NCI-H1105 (cell line): ENCODE measurements at places on chromosomes 7 and 10.

DNA sequence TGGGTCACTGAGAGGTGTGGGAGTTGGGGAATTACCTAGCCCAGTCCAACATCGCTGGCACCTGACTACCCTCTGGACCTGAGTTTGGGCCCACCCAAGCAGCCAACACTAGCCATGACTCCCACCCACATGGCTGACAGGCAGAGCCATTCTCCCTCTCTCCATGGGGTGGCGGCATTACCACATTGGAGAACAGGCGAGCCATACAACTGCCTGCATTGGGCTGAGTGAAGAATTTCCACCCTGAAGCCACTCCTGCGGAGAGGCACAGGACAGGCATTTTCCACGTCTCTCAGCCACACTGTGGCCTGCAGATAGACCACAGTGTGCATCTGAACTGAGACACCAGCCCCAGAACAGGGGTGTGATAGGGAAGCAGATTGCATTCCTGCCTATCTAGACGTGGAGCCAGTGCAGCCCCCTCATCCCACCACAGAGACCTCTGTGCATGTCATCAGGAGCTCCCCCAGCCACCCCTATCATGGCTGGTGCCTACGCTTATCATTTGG lies 58.2 kb upstream of the ANTXRL start:
- no peak for DNase-seq

DNA sequence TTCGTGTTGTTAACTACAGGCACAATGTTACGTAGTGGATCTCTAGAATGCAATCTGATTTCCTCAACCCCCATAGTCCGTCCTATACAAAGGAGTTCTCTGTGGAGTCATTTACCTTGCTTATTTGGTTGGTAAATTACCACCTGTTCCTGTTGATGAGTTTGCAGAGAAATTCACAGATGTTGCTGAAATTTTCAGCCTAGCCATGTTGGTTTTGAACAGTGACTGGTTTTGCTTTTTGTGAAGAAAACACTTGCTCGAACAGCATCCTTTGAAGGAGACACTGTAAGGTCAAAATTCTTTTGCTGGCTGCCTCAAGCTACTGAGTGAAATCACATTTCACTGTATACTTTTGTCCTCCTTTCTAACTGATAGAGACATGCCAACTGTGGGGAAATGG lies 15.4 kb upstream of the PRKCQ start:
- no peak for DNase-seq

DNA sequence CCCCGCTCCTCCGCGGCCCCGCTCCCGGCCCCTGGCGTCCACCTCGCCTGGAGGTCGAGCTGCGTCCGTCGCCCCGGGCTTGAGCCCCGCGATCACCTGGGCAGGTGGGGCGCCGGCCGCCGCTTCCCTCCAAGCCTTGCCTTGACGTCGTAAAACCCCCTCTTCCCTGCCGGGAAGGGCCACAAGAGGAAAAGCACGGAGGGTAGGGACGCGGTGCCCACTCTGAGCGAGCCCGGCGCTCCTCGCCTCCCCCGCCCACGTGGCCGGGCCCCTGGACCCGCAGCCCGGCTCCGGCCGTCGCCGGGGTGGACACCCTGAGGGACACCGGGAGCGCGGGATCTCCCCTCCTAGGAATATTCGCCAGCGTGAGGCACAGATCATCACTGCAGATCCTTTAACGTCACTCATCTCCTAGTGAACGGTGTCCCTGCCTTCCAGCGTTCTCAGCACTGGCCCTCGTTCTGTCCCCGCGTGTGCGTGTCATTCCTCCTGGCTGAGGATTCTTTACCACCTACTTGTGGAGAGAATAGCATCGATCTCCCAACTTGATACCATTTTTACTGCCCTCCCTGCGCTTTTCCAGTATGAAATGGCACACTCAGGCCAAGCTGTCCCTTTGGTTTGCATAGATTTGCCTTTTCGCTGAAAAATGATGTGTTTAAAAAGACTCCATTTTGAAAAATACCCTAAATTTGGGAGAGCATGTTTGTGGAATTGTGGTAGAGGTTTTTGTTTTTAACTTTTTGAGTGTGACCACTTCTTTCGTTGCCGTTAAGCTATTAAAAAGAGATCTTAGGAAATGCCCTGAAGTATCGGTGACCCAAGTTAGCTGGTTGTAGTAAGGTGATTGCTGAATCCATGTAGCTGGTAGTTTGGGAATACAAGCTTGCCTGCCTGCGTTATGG lies 649 bp downstream of the ACTR3B start:
- no peak for DNase-seq

GRCh38 chr7:39527951-39528350 lies 38.3 kb upstream of the YAE1 start:
- DNase-seq, result no peak

DNA sequence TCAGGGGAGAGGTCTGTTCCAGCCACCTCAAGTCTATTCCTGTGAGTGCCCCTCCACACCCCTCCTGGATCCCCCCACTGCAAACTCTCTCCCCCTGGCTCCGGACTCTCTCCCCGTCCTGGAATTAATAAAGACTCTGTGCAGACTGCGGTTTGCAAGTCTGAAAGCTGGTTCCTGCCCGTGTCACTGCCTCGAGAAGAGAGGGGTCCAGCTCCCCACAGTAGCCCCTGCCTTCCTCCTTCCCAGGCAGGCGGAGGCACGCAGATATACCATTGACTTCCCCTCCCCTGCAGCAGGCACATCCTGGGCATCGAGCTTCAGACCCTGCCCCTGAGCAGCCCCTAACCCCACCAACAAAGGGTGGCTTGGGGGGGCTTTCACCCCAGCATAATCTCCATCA lies 2.2 kb upstream of the ELN start:
- no peak for DNase-seq

GRCh38 chr10:44931621-44932516 lies 20.7 kb downstream of the TMEM72 start:
- DNase-seq, result no peak

- DNase-seq, result no peak
Measured at GRCh38 chr10:86556532-86556931, 34.9 kb upstream of the WAPL start.

- DNase-seq, result no peak
Measured at GRCh38 chr7:158863611-158864506, 7.5 kb downstream of the DYNC2I1 start.

DNA sequence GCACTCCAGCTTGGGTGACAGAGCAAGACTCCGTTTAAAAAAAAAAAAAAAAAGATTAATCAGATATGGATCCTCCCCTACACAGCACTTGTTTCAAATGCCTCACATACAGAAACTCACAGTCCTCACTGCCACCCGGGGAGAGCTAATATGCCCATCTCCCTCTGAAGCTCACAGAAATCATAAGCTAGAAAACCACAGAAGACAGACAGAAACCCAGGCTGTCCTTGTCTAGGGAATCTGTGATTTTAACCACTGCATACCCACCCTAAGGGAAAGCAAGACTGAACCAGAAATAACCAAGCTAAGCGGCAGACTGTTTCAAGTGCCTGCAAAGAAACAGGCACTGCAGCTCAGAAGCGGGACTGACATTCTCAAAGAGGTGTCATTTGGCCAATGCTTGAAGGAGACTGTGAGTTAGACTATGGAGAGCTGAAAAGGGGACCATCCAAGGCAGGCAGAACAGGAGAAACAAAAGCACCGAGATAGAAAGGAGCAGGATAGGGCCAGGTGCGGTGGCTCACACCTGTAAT lies 37.6 kb downstream of the SLC37A3 start:
- no peak for DNase-seq

DNA sequence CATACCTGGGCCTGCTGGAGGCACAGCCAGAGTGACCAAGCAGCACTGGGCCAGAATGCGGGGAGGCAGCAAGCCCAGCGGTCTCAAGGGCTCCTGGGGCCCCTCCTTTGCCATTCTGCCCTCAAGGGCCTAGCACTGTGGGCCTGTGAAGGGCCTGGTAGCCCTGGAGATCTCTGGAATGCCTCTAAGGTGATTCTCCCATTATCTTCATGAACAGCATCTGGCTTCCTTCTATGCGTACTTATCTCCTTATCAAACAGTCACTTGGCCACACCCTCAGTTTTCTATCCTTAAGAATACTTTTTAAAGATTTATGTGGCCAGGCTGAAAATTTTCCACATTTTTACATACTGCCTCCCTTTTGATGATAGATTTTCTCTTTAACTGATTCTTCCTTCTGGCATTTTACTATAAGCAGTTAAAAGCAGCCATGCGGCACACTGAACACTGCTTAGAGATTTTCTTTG lies 67.5 kb upstream of the CCNY start:
- DNase-seq, result no peak

DNA sequence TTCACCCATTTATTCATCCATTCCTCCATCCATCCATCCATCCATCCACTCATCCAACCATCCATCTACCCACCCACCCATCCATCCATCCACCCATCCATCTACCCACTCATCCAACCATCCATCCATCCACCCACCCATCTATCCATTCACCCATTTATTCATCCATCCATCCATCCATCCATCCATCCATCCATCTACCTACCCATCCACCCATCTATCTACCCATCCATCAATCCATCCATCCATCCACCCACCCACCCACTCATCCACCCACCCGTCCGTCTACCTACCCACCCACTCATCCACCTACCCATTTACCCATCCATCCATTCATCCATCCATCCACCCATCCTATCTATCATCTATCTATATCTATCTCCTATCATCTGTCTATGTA lies 169.4 kb upstream of the SHH start:
- no peak for DNase-seq

- DNase-seq, result no peak
Measured at GRCh38 chr10:124255556-124255955, 162.2 kb upstream of the CHST15 start.

DNA sequence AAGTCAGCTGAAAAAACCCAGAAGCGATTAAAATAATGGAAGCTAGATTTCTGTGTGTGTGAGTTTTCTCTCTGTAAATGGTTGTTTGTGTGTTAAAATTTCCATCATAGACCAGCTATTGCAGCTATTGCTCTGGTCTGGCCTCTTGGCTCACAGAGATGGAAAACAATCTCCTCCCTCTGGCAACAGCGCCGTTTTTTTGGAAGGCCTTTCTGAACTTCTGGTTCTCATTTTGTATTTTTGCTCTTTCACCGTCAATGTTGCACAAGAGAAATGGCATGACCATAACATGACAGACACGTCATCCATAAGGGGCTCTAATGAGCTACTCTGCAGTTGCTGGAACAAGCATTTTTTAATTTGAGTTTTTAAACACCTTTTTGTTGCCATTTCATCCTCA lies 91.0 kb downstream of the CUBN start:
- DNase-seq, result no peak

GRCh38 chr10:99658622-99659030 lies 683 bp upstream of the ENTPD7 start:
- DNase-seq, result no peak

- DNase-seq, result no peak
Measured at GRCh38 chr10:77506517-77507200, 130.9 kb downstream of the KCNMA1 start.

- no peak for DNase-seq
Measured at GRCh38 chr10:50528206-50528605, 95.5 kb downstream of the SGMS1 start.

DNA sequence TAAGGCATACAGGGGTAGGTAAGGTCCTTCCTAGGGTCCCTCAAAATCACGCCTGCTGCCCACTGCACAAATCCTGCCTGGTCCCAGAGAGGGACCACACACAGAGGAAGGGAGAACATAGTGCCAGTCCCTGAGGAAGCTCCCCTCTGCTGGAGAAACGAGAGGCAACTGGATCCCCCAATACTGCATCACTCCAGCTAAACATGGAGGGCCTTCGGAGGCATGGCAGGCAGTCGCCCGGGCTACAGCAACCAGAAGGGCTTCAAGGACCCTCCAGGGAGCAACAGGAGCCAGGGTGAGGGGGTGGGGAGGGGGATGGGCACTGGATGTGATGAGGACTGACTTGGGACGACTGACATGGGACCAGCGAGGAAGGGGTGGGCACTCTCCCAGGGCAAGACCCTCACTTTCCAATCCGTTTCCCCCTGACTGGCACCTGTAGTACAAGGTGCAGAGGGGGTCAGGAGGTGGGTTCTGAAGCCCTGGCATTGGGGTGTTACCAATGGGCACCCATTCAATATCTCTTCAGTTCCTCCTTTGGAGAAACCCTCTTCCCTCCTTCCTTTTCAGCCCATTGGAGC lies 21.7 kb downstream of the DDIT4 start:
- no peak for DNase-seq

GRCh38 chr7:41708581-41709358 lies 5.9 kb upstream of the INHBA start:
- DNase-seq, result no peak

DNA sequence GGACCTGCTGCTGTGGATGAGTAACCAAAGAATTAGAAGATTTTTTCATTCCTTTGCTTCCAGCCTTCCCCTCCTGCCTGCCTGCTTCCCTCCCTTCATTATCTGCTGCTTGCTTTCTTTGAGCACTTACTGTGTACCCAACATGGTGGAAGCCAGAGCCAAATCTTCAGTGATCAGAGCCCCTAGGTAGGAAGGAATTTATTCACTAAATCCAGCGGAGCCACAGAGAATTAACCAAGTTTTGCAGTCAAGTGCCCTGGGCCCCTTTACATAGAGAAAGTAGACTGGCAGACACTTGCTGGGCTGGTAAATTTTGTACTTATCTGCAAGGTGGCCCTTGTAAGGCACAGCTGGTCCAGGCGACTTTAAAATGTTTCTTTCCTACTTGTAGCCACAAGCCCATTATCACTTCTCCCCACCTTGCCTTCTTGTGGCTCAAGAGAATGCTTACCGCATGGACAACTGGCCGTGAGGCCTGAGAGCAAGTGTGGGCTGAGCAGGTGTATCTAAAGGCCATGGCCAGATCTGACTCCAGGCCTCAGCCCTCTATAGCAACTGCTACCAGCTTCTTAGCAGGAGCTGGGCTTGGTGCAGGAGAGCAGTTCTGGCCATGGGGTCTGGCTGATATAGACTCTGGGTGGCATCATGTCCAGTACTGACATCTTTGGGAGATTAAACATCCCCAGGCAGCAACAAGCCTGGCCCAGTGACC lies 11.1 kb downstream of the UNC5B start:
- no peak for DNase-seq

DNA sequence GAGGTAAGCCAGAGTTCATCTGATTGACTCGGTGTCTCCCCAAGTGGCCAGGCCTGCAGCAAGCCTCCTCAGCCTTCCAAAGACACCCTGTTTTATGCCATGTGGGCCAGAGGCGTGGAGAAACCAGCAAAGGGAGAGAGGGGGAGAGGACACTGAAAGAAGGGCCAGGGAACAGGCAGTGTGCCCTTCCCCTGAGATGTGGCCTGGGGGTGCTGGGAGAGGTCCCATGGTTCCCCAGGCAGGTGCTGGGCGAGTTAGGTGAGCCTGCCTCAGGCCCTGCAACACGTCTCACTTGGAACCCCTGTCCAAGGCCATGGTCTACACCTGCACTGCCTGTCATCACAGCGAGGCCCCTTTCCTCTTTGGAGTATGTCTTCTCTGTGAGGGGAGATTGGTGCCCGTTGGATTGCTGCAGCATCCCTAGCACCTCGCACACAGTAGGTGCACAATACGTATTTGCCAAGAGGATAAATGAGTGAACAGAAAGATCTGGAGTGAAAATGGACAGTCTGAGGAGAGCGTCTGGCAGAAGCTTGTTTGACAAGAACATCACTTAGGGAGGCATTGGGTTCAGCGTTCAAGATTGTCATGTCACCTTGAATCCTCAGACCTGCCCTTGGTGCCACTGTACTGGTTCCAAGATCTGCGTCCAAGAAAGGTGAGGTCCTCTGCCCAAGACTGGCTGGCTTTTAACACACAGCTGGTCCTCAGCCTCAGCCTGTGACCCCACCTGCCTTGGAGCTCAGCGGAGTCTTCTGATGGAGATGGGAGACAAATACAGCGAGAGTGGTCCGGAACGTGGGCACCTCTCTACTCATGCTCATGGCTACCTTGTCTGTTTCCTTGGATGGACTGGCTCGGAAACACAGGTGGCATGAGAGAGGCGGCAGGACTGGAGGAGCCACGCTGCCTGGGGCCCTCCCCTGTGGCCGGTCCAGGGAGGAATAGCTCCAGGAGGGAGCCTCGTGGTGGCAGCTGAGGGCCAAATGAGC lies 39.8 kb upstream of the NUB1 start:
- no peak for DNase-seq
